ENCODE measurements at places on chromosomes 3 and 15.

DNA sequence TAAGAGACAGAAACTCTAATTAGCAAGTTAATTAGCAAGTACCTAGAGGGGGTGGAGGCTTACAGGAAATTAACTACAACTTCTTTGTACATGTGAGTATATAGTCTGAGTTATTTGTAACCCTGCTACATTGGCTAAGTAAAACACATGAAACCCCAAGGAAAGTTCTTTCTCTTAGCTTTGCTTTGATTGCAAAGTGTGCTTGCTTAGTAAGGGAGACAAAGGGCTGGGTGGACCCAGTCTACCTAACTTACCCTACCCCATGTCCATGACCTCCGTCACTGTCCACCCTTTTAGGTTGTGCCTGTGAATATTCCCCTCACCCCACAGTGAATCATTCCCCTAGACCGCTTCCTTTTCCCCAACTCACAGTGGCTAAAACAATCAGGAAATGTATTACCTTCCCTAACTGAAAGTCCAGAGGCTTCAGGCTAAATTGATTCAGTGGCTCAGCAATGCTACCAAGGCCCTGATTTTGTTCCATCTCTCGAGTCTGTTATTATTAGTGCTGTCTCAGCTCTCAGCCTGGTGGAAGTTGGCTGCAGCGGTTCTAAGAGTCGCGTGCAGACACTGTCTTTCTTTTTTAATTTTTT, 31.1 kb upstream of the RYR3 start:
- no peak for DNase-seq

DNA sequence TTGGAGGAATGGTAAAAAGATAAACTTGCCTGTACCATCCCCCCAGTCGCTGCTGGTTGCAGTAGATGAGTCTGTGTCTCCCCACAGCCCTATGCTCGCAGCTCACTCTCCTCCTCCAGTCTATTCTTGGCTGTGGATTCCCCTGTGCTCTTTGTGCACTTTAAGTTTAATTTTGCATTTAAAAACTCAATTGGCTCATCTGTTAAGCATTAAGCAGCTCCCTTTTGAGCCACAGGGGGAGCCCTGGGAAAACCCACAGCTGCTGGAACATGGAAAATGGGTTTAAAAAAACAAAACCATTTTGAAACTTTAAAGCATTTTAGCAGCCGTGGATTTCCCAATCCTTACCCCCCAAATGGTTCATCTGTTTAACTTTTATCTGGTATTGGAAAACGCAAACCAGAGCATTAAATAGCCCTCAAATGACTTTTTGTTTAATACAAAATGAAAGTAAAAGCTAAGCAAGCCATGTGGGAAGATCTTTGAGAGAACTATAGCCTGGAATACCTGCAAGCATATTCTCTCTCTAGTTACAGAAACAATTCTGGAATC, 536.9 kb downstream of the ZIC1 start:
- DNase-seq, result no peak

- DNase-seq, result no peak
These were observed 4.5 kb downstream of the MESP2 start for GRCh38 chr15:89780601-89781000.

DNA sequence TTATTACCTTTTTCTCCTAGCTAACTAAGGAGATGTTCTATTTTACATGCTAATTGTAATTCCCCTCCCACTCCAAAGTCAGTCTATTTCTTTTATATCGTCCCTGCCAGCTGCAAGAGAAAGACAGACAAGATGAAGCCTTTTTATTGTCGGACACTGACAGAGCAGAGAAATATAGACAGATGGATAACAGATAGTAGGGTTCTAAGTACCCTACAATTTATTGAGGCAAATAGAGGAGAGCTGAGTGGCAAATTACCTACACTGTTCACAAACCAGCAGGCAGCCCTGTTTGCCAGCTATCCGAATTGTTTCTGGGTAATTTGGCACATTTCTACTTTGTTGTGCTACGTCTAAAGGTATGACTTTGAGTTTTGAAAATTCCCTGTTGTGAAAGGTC, 392.3 kb upstream of the ZNF717 start:
- no peak for DNase-seq

GRCh38 chr3:47752716-47753115, 29.0 kb downstream of the SMARCC1 start:
- DNase-seq, result no peak

DNA sequence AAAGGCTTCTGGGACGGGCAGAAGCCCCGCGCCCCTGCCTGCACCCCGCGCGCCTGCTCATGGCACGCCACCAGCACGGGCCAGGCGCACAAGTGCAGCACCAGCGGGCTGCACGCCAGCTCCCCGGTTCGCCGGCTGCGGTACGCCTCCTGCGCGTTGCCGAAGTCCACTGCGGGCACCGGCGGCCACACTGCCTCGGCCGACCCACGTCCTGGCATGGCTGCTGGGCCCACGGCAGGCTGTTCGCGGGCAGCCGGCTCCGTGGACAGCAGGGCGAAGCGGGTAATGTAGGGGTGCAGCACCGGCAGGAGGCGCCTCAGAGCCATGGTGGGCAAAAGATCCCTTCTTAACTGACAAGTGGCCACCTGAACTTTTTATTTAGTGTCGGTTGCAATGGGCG, 34.8 kb downstream of the MCCC1 start:
- DNase-seq, result no peak

- DNase-seq, result no peak
These were observed 26.2 kb downstream of the PCSK6 start for GRCh38 chr15:101463270-101463669.

DNA sequence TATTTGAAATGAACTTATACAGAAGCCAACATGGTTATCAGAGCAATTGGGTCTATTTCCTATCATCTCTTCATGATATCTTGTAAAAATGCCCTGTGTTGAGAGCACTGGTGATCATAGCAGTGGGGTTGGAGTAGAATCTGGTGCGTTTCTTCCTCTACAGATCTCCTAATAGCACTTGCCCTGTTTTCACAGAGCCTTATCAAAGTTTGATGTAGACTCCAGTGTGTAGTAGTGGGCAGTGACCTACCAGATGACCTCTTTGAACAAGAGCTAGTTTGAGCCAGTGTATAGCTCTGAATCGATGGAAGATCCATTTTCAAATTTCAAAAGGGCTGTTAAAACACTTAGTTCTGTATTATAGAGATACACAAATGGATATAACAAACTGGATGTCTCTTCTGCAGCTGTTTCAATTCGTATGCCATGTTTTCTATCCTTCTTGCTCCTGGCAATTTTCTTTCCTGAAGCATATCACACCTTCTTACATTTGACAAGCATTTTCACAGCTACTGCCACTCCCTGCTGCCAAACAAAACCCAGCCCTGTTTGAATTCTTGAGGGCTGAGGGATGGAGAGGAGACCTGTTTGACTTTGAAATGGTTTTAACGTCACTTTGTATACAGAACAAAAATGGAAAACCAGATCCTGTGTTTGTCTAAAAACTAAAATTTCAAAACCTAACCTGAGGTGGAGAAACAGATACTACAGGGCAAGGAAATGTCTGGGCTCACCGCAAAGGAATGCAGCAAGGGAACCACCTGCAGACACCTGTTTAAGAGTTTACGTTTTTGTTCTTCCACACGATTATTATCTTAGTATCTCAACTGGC, 354.5 kb upstream of the TPRG1 start:
- DNase-seq, result no peak

DNA sequence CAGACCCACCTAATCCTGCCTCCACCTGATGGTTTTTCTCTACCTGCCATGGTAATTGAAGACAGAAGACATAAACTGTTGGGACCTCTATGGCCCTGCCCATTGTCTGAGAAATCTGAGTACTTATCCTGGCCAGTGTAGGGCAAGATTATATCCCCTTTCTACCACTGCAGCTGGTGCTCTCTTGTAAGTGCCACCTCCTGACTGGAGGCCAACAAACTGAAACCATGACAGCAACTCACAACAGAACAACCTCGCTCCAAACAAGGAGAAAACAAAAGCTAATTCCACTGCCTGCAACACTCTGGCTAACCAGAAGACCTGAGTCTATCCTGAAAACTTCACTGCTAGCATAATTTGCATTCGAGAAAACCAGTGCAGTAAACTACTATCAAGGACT, 82.9 kb downstream of the CLDN1 start:
- no peak for DNase-seq

DNA sequence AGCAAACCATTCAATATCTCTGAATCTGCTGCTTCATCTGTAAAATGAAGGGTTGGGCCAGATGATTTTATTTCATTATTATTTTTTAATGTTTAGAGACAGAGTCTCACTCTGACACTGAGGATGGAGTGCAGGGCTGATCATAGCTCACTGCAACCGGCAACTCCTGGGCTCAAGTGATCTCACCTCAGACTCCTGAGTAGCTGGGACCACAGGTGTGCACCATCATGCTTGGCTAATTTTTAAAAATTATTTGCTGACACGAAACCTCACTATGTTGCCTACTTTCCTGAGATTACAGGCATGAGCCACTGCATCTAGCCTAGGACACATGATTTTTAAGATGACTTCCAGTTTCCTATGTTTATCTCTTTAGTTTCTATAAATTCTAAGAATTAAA, 105.8 kb downstream of the P3H2 start:
- DNase-seq, result no peak

- DNase-seq, result no peak
These were observed 13.3 kb downstream of the PLXND1 start for GRCh38 chr3:129593230-129593594.

- no peak for DNase-seq
These were observed 27.8 kb upstream of the IGF2BP2 start for GRCh38 chr3:185852635-185853034.

DNA sequence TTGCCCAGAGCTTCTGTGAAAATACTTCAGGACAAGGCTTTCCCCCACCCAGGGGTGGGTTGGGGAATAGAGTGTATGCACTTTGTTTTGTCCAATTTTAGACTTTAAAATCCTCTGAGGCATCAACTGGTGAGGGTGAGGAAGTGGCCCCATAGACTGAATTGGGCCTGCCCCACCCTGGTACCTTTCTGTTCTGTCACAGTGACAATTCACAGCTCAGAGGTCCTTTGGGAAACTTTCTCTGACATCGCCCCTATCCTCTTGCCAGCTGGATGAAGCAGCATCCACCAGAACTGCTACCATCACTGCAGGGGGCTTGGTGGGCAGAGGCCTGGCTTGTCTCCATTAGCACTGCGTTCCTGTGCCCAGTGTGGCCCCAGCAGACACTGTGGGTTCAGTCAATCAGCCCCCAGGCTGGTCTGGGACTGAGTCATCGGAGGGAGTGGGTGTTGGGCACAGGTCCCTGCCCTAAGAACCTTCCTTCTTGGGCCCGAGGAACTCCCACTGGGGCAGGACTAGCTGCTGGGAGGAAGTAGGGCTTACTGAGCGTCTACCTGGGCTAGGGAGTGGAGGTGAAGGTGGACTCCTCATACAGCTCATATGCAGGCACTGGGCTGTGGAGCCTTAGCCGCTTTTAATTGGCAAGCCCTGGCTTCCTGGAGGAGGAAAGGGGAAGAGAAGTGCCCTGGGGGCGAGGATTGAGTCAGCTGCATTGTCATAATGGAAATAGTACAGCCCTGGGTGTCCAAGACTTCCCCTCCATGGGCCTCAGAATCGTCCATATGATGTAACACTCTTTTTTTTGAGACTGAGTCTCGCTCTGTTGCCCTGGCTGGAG, 1.5 kb upstream of the PPM1M start:
- no peak for DNase-seq

DNA sequence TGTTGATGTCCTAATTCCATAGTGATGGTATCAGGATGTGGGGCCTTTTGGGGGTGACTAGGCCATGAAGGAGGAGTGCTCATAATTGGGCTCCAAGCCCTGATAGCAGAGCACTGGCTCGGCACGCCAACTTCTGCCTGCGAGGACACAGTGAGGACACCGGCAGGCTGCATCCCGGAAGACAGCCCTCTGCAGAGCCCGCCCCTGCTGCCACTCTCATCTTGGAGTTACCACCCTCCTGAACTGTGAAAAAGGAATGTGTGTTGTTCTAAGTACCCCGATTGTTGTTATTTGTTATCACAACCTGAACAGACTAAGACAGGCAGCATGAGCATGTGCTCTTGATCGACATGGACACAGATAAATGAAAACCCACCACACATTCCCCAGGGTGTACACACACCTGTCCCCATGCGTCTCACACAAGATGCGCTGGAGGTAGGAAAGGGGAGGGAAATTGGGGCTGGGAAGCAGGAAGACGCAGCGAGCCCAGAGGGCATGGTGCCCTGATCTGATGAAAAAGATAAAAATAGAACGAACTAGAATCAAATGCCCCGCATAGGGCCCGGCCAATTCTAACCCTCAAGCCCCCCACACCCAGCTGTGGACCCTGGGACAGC, 40.1 kb downstream of the RPN1 start:
- no peak for DNase-seq

DNA sequence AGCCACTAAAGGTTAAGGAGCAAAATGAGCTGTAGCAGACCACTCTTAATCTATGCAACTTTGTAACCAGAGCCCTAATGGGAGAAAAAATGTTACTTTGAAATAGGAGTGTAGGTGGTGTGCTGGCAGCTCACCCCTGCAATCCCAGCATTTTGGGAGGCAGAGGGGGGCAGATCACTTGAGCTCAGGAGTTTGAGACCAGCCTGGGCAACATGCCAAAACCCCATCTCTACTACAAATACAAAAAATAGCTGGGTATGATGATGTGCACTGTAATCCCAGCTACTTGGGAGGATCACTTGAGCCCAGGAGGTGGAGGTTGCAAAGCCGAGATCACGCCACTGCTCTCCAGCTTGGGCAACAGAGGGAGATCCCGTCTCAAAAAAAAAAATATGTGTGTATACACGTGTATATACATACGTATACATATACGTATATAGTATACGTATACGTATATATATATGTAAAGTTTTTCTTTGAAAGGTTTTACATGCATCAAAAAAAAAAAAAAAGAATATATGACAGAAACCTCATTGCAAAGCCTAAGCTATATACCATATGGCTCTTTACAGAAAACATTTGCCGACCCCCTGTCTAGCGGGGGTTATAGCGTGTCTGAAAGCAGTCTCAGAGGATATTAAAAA, 15.7 kb downstream of the CAPN7 start:
- DNase-seq, result no peak

DNA sequence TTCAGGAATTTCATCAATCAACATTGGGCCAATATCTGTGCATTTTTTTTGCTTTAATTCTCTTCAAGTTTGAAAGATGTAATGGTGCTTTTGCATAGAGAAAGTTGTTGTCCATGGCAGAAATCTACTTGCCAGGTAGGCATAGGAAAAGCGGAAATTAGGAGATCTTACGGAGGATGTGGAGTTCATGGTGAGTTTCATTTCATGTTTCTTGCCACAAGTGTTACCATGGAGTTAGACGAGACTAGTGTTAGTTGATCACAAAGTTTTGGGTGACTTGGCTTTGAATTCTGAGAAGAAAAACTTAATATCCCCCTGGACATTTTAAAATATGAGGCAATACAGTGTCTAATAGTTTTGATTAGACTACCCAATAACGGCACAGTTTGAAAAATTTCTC, 1.0 kb upstream of the P2RY13 start:
- DNase-seq, result no peak

- no peak for DNase-seq
These were observed 119.3 kb upstream of the CCNL1 start for GRCh38 chr3:157279237-157279636.
